ENCODE measurements at places on chromosomes 11 and 22.

DNA sequence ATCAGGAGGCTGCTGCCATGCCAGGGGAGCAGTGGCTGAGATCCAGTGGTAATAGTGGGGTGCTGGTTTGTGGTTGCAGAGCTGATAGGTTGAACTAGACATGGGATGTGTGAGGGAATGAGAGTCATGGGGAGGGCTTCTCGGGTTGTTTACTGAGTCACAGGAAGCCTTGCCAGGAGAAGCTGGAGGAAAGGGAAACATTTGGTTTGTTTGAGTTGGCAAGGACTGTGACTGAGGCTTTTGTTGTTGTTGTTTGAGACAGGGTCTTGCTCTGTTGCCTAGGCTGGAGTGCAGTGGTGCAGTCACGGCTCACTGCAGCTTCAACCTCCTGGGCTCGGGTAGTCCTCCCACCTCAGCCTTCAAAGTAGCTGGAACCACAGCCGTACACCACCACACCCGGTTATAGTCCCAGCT, 49.3 kb downstream of the CABIN1 start:
- DNase-seq: no peak

GRCh38 chr11:29634744-29635143, 382.1 kb downstream of the KCNA4 start:
- DNase-seq: no peak

GRCh38 chr11:79095424-79095823, 345.4 kb downstream of the TENM4 start:
- no peak for DNase-seq

DNA sequence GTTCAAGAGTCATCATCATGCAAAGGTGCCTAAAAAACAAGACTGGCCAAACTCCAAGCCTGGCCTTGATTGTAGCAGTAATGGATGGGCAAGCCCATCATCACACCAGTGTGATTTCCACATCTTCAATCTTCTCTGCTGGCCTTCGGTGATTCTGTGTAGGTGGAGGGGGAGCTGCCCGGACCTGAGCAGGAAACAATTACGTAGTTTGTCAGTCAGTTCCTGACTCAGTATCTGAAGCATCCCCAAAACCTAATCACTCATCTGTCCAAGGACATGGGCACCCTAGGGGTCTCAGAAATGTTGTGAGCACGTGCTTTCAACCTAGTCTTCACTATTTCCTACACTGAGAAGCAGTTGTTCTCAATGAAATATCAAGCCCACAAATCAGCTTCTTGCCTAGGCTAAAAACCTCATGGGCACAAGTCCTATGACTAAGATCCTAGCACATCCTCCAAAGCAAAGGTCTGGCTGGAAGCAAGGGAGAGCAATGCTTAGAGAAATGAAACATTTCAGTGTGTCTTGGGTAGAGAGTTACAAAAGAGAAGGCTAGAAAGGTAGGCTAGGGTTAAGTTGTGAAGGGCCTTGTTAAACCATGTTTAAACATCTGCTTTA, 24.6 kb downstream of the ATG16L2 start:
- DNase-seq: no peak

GRCh38 chr11:116454951-116455350, 317.8 kb downstream of the BUD13 start:
- DNase-seq: no peak

GRCh38 chr22:41262250-41262765, 21.6 kb upstream of the CHADL start:
- DNase-seq: no peak

GRCh38 chr11:78800096-78800690, 225.5 kb upstream of the NARS2 start:
- DNase-seq: no peak

- DNase-seq: no peak
Observed at GRCh38 chr22:38831166-38831945, 12.5 kb downstream of the NPTXR start.

GRCh38 chr11:112605093-112605666, 344.5 kb upstream of the PLET1 start:
- DNase-seq: no peak

DNA sequence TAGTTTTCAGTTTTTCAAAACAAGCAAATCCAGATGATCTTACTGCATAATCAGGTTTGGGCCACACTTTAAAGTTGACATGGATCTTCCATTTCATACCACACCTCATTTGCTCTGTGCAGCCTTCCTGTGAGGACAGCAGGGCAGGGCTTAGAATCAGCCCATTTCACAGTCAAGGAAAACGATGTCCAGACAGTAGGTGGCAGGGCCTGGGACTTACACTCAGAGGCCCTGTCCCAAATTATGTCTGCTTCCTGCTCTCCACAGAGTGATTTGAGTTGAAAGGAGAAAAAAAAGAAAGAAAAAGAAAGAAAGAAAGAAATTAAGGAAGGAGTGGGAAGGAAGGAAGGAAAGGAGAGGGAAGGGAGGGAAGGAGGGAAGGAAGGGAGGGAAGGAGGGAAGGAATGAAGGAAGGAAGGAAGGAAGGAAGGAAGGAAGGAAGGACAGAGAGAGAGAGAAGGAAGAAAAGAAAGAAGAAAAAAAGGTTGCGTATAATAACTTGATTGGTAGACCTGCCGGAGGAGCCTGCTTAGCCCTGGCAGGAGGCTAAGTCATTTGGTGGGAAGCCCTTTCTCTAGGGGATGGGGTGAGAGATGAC, 23.6 kb downstream of the TSKU start:
- no peak for DNase-seq

DNA sequence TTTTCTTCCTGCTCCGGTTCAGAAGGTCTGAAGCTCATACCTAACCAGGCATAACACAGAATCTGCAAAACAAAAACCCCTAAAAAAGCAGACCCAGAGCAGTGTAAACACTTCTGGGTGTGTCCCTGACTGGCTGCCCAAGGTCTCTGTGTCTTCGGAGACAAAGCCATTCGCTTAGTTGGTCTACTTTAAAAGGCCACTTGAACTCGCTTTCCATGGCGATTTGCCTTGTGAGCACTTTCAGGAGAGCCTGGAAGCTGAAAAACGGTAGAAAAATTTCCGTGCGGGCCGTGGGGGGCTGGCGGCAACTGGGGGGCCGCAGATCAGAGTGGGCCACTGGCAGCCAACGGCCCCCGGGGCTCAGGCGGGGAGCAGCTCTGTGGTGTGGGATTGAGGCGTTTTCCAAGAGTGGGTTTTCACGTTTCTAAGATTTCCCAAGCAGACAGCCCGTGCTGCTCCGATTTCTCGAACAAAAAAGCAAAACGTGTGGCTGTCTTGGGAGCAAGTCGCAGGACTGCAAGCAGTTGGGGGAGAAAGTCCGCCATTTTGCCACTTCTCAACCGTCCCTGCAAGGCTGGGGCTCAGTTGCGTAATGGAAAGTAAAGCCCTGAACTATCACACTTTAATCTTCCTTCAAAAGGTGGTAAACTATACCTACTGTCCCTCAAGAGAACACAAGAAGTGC, 661 bp upstream of the MALAT1 start:
- no peak for DNase-seq

GRCh38 chr11:125410091-125410490, 86.0 kb downstream of the FEZ1 start:
- no peak for DNase-seq

GRCh38 chr11:60942219-60942618, 9.8 kb downstream of the SLC15A3 start:
- no peak for DNase-seq

DNA sequence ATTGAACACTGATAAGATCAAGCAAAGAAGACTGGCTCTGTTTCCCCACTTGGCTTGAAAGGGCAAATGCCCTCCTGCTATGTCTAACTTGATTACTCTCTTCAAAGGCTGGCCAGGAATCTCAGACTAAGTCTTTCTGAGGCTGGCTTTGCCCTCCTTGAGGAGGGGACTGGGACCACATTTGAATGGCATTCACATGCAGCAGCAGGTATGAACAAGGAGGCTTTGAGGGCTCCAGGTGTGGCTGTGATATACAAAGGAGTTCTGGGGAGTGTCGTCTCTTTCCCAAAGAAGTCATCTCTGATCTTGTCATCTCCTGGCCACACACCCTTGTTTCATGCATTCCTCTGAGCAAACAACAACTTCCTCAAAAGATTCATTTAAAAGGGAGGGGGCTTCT, 130.8 kb downstream of the ARL14EP start:
- DNase-seq: no peak

DNA sequence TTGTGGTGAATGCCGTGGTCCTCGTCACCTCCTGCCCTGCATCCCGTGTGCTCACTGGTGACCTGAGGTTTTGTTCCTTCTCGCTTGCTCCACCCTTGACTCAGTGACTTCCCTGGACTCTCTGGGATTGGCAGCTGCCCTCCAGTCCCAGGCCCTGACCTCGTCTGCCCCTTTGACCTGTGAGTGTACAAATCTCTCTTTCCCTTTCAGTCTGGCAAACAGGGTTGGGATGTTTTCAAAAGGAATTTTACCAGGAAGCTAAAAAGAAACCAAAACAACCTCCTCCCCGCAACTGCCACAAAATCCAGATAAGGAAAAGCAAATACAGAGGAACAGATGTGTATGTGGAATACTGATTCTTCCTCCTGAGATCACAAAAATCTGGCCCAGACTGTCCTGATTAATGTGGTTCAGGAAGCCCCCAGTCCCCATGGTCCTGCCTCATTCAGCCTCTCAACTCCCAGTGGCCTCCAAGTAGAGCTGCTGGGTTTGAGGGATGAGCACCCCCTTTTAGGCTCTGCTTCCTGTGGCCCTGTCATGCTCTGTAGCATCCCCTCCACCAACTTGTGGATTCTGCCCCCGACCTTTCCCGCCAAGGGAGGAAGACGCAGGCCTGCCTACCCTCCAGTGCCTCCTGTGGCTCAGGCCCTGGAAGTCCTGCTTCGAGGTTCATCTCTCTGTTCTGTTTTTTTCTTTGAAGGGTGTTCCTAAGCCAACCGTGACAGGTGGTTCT, 15.2 kb downstream of the ROBO4 start:
- no peak for DNase-seq

- no peak for DNase-seq
Observed at GRCh38 chr11:119785131-119785530, 56.1 kb upstream of the NECTIN1 start.

DNA sequence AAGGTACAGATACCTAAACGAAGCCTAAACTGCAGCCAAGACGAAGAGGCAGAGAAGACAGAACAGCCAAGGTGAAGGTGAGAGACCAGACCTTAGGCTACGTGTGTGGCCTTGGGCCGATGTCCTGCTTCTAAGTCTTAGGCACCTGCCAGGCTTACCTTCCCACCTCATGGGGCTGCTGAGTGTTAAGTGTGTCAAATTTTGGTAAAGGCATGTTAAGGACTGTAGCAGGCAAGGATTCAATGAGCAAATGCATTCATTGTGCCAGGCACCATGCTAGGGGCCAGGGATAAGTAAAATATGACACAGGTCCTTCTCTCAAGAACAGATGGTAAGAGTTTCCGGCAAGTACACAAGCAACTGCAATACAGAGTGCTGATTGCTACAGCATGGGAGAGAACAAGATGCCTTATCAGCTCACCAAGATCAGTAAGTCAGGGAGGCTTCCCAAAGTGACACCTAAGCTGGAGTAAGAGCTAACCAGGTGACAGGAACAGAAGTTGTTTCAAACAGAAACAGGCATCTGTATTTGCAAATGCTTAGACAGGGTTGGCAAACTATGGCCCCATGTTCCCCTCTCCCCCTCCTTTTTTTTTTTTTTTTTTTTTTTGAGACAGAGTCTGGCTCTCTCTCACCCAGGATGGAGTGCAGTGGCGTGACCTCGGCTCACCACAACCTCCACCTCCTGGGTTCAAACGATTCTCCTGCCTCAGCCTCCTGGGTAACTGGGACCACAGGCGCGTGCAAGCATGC, 46.7 kb downstream of the CLTCL1 start:
- no peak for DNase-seq

- DNase-seq: no peak
Observed at GRCh38 chr11:126548581-126549550, 193.4 kb downstream of the ST3GAL4 start.

DNA sequence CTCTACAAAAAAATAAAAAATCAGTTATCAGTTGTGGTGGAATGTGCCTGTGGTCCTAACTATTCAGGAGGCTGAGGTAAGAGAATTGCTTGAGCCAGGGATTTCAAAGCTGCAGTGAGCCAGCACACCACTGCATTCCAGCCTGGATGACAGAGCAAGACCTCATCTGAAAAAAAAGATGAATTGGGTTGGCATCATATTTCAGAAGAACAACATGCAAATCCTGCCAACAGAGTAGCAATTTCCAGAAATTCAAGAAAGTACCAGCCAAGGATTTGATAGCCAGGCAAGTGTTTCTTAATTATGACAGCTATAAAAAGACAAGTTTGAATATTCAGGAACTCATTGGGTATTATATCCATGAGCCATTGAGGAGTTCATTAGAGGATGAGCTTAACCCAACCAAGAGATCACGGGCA, 75.2 kb downstream of the USP47 start:
- no peak for DNase-seq

GRCh38 chr22:19659805-19660345, 54.4 kb upstream of the SEPTIN5 start:
- DNase-seq: no peak

GRCh38 chr11:114016986-114017385, 42.1 kb downstream of the HTR3A start:
- DNase-seq: no peak

DNA sequence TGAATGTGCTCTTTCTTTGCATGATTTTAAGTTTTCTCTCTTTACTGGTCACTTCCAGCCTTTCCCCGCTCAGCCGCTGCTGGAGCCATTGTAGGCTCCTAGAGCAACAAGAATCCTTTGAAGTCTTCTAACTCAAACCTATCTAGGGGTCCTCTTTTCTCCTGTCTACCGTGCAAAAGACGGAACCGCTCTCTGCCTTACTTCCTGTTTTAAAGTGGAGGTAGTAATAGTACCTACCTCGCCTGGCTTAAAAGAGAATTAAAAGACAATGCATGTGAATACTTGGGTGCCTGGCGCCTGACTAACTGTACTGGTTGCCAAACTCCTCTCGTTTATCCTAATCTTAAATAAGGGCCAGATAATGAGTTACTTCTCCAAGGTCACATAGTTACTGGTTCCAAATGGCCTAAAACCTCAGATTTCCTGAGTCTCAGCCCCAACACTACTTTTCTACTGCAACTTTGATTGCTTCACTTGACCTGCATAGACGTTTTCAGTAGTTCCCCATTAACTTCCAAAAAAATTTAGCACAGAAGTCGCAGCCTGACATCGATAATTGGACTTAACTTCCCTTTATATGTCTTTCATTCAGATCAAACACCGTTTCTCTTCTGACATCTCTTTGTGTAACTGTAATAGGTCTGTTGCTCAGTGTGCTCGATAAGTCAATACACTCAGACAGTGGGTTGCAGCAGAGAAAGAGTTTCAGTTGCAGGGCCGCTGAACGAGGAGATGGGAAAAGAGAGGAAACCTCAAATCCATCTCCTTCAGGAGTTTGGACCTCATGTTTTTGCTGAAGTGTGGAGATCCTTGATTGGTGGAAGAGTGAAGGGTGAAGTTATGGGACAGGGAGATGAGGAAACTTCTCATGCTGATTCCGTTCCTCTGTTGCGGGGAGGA, 891 bp downstream of the SAMM50 start:
- DNase-seq: no peak

- DNase-seq: no peak
Observed at GRCh38 chr11:32571039-32571438, 12.6 kb upstream of the EIF3M start.

DNA sequence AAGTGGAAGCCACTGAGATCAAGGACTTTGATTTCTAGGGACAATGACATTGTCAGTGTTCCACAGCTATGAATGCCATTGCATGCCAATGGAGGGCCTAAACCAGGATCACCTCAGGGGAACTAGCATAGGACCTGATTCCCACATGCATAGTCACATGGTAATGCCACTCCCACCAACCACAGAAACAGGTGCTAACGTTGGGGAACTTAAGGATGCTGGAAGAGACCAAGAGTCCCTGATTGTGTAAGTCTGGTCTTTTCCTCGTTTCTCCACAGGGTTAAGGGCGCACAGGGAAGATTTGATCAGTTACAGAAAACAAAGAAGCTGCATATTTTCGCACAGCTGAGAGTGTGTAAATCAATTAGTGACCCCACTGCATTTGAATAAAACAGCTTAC, 59.4 kb upstream of the CD44 start:
- no peak for DNase-seq
